ENCODE measurements at places on chromosomes 1 and 21.

GRCh38 chr1:36790191-36790590 is 244.1 kb downstream of the GRIK3 start:
- DNase-seq: no peak

- DNase-seq: no peak
Observed at GRCh38 chr1:111904478-111905218, 84.8 kb downstream of the KCND3 start.

DNA sequence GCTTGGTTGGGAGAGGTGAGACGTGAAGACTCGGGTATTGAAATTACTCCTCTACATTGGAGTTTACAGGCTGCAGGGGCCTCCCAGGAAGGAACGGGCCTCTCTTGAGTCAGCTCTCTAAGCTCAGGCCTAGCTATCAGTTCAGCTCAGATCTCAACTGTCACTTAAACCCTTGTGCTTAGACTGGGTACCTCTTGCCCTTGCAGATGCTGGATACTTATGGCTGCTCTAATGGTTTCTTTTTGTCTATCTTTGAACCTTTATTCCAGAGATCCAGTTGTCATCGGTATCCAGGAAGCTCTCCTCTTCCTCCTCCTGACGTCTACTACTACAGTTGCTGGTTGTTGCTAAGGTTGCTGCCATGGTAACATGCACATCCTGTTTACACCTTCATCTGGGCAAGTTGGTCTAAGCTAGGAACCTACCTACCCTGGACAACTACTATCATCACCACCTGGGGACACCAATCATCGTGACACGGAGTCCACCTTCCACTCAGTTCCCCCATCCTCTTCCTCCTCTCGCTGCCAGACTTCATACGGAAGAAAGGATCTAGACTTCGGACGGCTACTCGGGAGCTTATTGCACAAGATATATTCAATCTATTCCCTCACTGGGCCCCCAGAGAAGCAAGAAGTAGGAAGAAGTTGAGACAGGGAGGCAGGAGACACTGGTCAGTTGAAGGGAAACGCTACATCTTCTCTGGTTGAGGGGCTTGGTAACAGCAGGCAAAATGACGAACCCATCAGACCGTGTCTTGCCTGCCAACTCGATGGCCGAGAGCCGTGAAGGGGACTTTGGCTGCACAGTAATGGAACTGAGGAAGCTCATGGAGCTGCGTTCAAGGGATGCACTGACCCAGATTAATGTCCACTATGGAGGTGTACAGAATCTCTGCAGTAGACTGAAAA is 56.1 kb downstream of the ATP2B4 start:
- no peak for DNase-seq

DNA sequence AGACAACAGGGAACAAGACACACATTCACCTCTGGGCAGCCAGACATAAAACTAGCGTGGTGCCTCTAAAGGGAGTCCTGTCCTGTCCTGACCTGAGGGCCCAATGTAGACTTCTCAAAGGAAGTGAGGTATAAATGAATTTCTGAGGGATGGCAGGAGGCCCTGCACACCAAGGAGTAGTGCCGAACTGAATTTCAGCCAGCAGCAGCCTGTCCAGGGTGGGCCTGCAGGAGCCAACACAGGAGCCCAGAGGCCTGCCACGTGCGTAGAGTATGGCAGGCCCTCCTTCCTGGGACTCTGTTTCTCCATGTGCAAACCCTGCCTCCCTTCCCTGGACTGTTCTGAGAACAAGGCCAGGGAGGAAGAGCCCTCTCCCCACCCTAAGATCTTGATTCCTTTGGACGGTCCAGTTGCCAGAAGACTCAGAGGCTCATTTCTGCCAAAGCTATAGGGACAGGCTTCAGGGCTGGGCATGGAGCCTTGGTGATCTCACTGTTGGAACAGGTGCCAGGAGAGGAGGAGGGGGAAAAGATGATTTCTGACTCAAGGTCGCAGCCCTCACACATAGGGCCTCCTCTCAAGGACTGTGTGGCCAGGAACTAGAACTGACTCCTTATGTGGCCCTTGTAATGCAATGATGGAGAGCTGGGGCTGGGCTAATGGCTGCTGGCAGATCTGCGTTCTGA is 1.8 kb upstream of the FABP3 start:
- DNase-seq: no peak

- no peak for DNase-seq
Observed at GRCh38 chr1:83512373-83513193, 486.3 kb downstream of the TTLL7 start.

GRCh38 chr1:171911506-171911905 is 70.2 kb downstream of the DNM3 start:
- no peak for DNase-seq

GRCh38 chr1:224637936-224638335 is 21.8 kb downstream of the CNIH3 start:
- no peak for DNase-seq

DNA sequence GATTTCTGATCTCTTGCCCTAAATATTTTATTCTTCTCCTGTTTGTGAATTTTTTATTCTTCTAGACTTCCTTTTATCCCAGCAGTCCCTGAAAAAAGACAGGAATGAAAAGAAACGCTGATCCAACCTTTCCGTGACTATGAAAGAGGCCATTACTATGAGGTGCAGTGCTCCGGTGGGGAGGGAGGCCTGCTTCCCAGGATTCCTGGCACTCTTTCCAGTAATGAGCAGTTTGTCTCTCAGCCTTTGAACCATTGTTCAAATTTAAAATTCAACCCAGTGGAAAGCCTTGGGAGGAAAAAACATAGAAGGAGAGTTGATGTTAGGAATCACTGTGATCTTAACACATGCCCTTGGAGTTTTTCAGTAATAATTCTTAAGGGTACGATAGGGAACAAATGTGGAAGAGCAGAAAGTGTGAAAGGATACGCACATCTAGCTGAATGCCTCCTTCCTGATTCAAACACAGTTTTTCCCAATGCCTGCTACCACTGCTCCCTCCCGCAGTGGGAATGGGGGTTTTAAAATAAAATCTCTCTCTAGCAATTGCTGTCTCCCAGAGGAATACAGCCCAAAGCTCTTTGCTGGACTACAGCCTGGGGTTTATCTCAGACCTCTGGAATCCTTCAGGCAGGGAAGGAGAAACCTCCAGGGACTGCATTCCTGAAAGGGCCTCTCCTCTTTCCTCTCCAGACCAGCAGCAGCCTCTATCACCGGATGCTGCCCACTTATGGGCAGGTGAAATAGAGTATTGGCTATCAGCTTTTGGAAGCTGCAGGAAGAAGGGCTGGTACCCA is 6.1 kb downstream of the IER5 start:
- no peak for DNase-seq

- no peak for DNase-seq
Observed at GRCh38 chr1:154695985-154696384, 88.0 kb upstream of the ADAR start.

- no peak for DNase-seq
Observed at GRCh38 chr1:161502641-161503393, 2.4 kb upstream of the FCGR2A start.

GRCh38 chr1:217590598-217590997 is 40.3 kb downstream of the GPATCH2 start:
- no peak for DNase-seq

- no peak for DNase-seq
Observed at GRCh38 chr1:109799445-109799844, 35.7 kb upstream of the EPS8L3 start.

DNA sequence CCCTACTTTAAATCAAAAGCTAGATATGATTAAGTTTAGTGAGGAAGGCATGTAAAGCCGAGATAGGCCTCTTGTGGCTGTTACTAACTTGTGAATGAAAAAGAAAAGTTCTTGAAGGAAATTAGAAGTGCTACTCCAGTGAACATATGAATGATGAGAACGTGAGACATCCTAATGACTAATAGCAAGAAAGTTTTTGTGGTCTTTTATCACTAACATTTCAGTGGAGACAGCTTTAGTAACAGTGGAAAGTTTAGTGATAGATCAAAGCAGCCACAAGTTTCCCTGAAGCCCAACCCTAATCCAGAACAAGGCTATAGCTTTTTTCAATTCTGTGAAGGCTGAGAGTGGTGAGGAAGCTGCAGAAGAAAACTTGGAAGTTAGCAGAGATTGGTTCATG is 73.6 kb upstream of the LRRC8B start:
- DNase-seq: no peak

DNA sequence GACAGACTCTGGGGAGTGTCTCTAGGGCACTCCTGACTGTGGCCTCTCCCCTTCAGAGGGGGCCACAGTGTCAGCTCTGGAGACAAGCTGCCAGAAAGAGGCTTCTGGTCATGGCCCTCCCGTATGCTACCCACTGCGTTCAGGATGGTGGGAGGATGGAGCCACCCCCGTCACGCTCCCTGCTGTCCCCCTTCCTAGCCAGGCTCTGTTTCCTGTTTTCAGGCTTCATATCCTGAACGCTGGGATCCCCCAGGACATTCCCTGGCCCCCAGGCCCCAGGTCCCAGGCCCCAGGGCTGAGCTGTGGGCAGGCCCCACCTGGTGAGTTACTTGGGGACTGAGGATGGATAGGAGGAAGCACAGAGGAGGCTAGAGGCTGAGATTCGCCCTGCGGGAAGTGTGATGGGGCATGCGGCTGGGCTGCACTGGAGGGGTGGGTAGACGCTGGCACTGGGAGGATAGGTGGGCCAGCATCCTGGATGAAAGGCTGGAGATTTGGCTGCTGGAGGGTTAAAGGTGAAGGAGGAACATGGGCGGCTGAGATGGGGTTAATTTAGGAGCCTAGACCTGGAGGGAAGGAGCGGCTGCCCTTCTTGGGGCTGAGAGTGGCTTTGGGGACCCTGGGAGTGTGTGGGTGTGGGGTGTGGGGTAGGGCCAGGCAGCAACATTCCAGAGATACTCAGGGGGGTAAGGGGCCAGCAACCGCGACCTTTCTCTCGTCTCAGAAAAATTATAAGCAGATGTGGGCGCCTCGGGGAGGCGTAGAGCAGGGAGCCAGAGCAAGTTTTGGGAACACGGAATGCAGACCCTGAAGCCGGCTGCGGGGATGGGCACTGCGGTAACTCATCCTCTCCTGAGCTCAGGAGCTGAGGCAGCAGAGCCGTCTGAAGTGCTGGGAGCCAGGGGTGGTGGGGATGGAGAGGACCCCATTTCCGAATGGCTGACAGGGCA is 8.7 kb downstream of the PEAR1 start:
- DNase-seq: no peak

- no peak for DNase-seq
Observed at GRCh38 chr21:29751473-29752185, 188.2 kb downstream of the GRIK1 start.

DNA sequence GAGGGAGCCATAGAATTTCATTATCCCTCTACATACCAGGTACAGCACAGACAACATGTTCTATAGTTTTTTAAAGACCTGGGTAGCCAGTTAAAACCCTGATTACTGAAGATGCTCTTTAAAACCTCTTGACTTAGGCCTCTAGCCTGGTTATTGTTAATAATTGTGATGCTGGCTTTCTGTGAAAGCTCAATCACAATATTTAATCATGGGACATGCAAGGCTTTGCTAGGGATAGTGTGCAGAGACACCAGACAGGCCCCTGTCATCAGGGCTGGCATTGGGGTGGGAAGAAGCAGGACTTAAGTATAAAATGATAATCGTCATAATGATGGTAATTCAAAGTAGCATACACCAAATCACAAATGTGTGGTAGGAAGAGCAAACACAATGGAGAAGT is 274.4 kb downstream of the PTBP2 start:
- no peak for DNase-seq

GRCh38 chr1:206039046-206039973 is 13.7 kb upstream of the RHEX start:
- DNase-seq: no peak
